ENCODE measurements at places on chromosomes 7 and 10.
A peak's percentile ranks its signal among the peaks of the same experiment; 100 is the strongest.

- peak; percentile 28 for DNase-seq
These were observed at the start of gene SH2B2 for GRCh38 chr7:102286237-102287110. SH2B2 (plus strand) TSS chr7:102286868; CDS start chr7:102300551, 13,683 bp downstream.

DNA sequence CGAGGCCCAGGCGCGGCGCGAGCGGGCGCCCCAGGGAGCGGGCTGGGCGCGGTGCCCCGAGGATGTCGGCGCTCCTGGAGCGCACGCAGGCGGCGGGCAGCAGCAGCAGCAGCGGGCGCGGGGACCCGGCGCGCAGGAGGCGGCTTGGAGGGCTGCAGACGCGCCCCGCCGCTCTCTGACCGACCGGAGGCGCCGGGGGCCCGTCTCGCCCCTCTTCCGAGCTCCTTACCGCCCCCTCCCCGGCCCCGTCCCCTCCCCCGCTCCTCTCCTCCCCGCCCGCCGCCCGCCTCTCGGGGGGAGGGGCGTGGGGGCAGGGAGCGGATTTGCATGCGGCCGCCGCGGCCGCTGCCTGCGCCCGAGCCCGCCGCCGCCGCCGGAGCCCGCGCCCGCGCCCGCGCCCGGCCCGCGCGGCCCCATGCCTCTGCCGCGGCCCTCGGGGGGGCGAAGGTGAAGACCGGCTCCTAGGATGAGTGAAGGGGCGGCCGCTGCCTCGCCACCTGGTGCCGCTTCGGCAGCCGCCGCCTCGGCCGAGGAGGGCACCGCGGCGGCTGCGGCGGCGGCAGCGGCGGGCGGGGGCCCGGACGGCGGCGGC, at the start of gene NRG3:
TSS of gene NRG3 (plus strand) at position 320 of the 592 bp plus-strand sequence.
- DNase-seq = no peak

DNA sequence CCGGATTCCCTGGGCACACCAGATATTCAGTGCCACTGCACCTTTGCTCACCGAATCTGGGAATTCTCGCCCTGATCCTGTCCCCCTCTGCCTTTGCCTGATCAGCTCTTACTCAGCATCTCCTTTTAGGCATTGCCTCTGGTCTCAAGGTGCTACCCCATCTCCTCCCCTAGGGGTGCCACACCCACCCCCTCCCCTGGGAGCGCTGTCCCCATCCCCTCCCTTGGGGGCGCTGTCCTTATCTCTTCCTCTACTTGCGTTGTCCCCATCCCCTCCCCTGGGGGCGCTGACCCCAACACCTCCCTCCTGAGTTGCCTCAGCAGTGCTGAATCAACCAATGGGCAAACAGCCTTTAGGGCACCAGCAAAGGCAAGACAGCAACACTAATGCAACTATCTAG, 686.9 kb upstream of the FOXK1 start:
- no peak for DNase-seq

GRCh38 chr10:71837098-71837827, 13.8 kb downstream of the PSAP start:
- no peak for DNase-seq

DNA sequence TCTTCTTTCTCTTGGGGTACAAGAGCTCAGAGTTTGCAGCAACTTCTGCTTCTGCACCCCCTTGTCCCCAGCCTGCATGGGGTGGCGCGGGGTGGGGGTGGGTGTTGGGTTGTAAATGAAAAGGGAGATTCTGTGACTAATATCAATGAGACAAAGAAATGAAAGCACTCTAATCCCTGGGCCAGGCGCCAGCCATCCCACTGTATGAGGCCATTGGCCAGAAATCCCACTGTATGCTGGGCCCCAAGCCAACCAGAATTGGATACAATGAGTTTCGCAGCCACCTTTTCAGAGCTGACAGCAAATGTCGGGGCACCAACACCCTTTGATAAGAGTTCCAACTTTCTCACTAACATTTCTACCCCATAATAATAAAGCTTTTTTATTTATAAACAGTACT, 10.9 kb upstream of the PTN start:
- DNase-seq = no peak

DNA sequence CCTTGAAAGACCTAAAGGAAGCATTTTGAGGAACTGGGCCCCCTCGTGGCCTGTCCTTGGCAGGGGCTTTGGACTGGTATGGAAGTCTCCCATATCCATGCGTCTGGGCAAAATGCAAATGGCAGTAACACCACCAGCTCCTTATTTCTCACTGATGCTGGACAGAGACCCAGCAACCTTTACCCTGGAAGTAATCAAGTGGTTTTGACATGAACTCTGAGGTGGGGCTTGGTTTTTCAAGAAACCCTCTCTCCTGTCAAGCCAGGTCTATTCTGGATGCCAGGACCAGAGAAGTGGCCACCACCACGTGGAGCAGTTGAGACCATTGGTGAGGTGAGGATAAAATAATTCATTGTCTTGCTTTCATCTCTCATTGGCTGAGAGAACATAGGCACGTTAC, 84.4 kb downstream of the OTUD1 start:
- no peak for DNase-seq
